ENCODE measurements at places on chromosomes 7 and 10.

DNA sequence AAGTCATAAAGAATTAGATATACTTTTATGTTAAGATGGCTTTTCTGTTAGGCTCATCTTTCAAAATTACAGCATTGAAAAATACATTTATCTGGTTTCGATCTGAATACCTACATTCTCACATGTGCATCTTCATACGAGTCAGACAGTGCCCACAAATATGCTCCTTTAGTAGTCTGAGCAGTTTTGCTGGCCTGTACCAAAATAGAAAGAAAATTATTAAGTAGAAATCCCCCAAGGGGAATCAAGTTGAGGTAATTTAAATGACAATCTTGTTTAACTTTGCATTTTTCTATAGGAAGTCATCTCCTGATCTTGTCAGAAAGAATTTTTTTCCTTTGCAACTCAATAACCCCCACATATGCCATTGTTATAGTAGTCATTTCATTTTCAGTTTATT is 287.4 kb upstream of the SEMA3D start:
- DNase-seq: no peak

DNA sequence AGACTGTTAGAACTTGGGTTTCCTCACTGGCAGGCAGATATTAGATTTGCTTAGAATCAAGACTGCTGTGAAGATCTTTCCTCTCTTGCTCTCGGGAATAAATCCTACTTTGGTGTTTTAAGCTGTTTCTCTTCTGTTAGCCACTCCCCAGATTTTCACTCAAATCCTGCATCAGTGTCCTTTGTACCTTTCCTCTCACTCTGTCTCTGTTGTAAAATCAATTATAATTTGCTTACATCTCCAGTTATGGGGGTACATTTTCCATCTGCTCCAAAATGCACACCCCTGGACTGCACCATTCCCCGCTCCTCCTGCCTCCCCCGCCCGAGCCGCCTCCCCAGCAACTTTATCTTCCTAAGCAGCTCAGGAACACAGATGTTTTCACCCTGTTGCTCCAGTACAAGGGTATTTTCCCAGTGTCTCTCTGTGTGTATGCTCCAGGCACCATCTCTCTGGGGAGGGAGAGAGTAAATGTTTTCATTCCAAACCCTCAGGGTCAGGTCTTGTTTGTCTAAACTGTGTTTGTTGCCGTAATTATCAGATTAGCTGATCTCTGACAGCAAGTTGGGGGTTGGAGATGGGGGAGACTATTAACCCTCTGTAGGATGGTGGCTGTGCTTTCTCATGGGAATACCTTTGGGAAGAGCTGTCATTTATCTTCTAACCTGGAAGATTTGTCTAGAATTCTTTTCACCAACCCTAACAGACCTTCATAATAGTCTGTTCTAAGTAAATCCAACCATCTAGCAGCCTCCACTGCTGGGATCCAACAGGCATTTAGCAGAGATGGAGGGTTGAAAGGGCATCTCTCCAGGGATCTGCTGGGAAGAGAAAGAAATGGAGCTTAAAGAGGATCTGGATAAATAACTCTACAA is 20.4 kb upstream of the GOT1 start:
- no peak for DNase-seq

DNA sequence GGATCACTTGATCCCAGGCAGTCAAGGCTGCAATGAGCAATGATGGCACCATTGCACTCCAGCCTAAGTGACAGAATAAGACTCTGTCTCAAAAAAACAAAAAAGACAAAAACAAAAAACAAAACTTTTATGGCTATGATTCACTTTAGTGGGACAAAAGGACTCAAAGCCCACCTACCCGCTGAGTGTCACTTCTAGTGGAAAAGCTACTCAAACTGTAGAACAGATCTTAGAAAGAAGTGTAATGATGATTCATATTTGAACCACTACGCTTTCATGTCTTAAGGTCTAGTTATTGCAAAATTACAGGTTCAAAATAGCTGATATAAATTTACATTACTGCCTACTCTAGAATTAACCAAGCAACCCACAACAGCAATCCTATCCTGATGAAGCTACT is 47.1 kb upstream of the OTUD1 start:
- no peak for DNase-seq

DNA sequence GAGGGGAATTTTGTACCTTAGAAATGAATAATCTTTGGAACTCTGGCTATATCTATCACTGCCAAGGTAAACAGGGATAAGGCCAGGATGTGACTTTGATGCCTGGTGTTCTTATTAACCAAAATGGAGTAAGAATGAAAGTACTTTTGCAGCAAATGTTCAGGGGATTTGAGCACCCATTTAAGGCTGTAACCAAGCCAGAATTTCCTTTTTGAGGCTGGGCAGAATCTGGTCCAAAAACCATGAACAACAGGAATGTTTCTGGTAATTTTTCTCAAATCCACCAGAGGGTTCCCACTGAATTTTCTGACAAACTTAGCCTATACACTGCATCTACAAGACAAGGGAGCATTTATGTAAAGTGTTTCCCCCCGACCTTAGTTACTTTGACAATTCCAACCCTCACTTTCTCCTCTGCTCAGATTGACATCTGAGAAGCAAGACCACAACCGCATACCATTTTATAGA is 120.6 kb downstream of the BAMBI start:
- no peak for DNase-seq
